ENCODE measurements at places on chromosomes 1 and 21. TPM values are rescaled to one million over a fixed set of nuclear protein-coding genes. Genes with fewer than 3 reads are reported as not detected.

PARS2 gene
- 10.8 TPM for total RNA-seq

LCE5A gene
- not detected for total RNA-seq

PLCH2 gene
- total RNA-seq = 0.92 TPM

RNU1-4 gene
- total RNA-seq = under 0.01 TPM

TSPAN2 gene
- total RNA-seq = 7.8 TPM

HSD11B1 gene
- 2.1 TPM for total RNA-seq

TFF1 gene
- total RNA-seq = not detected

All from kidney epithelial cell (primary cell).